KG1 (cell line): ENCODE measurements at places on chromosomes 4 and X.

DNA sequence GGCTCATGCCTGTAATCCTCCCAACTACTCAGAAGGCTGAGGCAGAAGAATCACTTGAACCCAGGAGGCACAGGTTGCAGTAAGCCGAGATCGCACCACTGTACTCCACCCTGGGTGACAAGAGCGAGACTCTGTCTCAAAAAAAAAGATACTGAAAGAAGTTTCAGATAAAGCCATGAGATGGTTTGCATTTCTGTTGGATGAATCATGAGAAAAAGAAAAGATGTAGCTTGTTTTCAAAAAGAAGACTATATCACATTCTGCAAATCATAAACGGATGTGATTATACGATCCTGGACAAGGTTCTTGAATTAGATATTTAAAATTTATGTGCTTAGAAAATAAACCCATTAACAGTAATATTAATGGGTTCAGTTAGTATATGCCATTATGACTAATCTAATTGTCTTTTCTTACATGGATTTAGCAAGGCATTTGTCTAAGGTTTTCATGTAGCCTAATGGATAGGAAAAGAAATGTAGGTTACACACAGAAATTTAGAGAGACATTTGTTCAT, 345.9 kb downstream of the SLC7A11 start:
- DNase-seq, result no peak

DNA sequence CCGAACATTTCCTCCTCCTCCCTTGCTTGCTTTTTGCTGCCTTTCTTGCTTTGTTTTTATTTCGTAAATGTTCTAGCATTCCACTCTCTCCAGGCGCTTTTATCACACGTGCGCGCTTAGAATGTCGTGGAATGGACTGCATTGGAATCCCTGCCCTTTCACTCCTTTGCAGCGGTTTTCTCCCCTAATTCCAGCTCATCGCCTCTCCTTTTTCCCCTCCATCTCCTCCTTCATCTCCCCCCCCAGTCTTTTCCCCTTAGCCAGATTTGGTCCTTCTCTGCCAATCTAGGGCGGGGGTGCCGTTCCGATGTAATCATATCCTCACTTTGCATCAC, 579 bp downstream of the OGT start:
- DNase-seq, result no peak

DNA sequence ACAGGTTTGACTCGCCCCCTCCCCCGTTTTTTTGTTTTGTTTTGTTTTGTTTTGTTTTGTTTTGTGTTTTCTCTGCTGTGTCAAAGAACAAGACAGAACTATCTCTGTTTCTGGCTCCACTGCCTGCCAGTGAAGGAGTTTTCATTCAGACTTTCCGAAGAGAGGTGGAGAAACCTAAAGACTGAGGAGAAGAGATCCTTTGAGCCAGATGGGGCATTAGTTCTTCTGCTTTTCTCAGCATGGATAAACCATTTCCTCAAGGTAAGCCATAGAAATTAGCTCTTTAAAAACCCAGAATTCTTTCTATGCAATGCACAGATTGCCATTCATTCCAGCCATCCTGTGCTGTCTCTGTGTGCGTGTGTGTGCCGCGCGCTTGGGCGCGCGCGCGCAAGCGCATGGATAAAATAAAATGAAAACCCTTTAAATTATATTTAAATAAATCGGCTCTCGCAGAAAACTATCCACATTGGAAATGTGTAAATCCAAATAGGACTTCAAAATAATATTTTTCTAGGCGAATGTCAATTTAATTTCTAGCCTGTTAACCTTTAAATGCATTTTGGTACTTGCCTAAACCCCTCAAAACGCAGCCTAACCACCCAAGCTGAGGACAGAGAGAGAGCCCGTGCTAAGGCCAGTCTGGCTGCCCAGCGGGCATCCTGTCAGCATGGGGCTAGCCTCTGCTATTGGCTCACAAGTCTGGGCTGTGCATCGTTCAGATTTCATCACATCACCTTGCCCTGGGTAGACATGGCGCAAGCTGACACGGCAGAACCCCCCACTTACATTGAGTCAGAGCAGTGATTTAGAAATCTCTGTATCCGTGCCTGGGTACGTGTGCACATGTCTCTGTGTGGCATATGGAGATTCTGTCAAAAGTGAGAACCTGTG, 113.0 kb upstream of the VAMP7 start:
- DNase-seq, result no peak

DNA sequence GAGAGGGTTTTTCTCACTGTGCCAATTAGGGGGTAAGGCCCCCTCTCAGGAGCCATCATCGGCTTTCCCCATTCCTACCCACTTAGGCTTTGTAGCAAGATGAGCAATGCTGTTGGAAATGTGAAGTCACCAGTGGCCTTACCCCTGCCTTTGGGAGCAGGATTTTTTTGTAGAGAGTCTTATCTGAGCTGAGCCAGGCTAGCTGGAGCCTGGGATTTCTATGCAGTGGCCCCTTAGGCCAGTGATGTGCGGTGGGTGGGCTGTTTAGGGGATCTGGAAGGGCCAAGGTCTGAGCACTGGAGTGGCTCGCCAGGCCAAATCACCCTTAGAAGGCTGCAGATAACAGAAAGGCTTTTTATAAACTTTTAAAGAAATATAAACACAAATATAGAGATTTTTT, 4.2 kb downstream of the CXorf65 start:
- no peak for DNase-seq

- DNase-seq, result peak; percentile 3
Observed at GRCh38 chrX:357693-358471, 28.8 kb downstream of the PPP2R3B start.

- no peak for DNase-seq
Observed at GRCh38 chrX:119981286-119982070, 37.9 kb upstream of the NKAP start.

DNA sequence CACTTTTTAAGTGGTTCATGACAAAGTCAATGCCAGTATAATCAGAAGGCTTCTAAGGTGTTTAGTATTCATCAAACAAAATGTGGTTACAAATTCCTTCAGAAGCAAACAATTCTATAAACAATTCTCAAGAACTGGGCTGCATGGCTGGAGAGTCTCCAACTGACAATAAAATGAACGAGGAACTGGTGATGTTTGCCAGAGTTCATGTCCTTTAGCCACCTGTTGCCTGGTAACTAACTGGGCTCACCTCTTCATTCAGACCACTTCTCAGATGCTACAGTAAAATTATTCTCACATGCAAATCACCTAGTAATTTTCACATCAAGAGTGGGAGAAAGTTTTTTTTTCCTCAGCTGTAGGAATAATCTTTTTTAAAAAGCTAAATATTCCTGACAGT, 53.3 kb downstream of the CAMK2D start:
- no peak for DNase-seq

DNA sequence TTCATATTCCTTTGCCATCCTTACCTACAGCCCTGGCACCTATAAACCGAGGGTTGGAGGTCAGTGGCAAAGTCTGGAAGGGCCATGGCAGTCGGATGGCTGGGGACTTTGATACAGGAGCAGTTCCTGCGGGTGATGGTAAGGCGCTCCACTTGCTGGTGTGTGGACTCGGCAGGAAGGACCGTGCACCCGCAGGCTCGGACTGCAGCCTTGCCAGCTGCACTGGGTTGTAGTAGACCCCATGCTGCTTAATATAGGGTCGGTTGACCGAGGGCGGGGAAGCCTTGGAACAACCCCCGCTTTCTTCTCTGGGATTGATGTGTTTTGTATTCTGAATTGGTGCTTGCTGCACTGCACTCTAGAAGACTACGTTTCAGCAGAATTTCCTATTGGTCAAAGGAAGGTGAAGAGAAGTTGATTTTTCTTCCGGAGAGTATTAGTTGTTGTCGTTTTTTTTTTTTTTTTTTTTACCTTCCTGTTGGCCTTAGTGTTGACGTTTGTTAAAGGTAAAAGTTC, 638 bp downstream of the BLTP1 start:
- no peak for DNase-seq

DNA sequence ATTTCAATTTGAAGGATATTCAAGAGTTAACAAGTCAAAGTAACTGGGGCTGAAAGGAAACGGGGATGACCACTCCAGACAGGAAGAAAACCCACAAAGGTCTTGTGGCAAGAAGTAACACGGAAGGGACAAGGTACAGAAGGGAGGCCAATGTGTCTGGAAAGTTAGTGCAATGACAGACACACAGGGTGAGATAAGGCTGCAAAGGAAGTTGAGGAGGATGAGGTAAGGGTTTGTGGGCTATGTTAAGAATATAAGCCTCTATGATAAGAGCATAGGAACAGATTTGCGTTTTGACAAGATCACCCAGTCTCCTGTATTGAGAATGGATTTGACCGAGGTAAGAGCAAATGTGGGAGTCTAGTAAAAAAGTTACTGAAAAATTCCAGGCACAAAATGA, 21.9 kb upstream of the EMCN start:
- DNase-seq, result peak; percentile 42

DNA sequence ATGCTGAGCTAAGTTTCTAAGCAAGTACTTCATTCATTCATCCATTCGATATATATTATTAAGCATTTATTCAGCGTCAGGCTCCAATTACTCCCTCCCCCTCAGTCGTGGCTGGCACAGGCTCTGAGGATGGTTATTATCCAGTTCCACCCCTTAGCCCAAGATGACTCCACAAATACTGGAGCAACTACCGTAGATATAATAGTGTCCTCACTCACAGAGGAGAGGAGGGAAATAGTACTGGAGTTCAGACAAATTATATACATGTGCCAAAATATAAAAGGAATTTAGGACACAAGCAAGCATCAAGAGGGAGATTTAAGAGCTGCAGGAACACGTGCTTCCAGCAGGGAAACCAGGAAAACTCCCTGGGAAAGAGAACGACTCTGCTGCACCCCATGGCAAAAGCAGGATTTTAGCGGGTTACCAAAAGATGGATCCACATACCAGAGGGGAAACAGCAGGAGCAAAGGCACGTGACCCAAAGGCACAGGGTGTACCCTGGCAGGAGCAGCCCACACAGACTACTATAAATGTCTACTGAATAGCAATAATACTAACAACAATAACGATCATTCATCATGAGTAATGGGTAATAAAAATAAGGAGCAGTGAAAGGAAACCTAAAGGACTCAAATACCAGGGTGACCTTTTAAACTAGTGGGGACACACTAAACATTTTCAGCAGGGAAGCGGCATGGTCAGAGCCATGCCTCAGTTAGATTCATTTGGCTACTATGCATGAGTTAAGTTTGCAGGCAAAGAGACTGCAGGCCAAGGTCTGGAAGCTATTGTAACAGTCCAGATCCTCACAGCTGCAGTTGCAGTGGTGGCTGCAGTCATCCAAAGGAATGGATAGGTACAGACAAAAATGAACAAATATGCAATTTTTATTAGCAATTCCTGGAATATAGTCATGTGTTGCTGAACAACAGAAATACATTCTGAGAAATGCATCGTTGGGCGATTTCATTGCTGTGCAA, 153.7 kb downstream of the APBB2 start:
- no peak for DNase-seq

- no peak for DNase-seq
Observed at GRCh38 chr4:18138076-18138665, 116.6 kb upstream of the LCORL start.

DNA sequence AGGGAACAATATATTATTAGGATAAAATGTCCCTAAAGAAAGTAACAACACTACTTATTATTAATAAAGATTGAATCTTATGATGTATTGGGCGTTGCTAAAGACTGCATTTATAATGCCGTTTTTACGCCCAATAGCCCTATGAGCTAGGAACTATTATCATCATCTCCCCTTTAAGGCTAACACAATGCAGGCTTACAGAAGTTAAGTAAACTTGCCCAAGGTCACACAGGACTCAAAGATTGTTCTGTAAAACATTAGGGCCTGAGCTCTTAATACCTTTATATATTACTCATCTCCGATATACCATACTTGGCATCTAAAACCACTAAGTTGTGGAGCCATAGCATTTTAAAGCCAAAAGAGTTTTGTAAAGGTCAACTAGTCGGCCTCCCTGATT, 149.5 kb downstream of the FAM13A start:
- DNase-seq, result no peak

GRCh38 chr4:36399762-36400353, 118.4 kb downstream of the DTHD1 start:
- peak; percentile 34 for DNase-seq

- DNase-seq, result no peak
Observed at GRCh38 chr4:25978327-25978726, 64.3 kb downstream of the SMIM20 start.

GRCh38 chrX:1111601-1112300, 100.7 kb downstream of the CRLF2 start:
- no peak for DNase-seq

GRCh38 chrX:120824021-120824420, 51.6 kb downstream of the CT47B1 start:
- no peak for DNase-seq

- no peak for DNase-seq
Observed at GRCh38 chr4:24705016-24705753, 90.2 kb upstream of the SOD3 start.

DNA sequence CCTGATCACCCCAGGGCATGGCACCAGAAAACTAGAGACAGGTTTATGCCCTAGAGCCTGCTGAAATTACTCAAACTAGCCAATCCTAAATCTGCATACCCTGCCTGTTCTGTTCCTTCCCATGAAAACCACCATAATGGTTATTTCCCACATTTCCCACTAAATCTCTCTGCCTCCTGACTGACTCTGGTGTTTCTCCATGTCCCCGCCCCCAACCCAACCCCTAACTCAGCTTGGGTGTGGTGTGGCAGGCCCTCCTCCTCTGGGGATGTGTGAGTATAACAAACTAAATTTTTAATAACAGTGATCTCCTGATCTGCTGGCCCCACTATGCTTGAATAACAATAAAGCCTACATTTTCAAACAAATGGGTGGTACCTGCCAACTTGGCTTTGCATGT, 35.5 kb upstream of the C4orf54 start:
- DNase-seq, result no peak

GRCh38 chr4:5889002-5889696, 3.7 kb downstream of the CRMP1 start:
- no peak for DNase-seq

GRCh38 chr4:141702472-141703182, 66.2 kb downstream of the IL15 start:
- DNase-seq, result no peak

GRCh38 chr4:181611033-181611711, 632.0 kb upstream of the TENM3 start:
- DNase-seq, result no peak

DNA sequence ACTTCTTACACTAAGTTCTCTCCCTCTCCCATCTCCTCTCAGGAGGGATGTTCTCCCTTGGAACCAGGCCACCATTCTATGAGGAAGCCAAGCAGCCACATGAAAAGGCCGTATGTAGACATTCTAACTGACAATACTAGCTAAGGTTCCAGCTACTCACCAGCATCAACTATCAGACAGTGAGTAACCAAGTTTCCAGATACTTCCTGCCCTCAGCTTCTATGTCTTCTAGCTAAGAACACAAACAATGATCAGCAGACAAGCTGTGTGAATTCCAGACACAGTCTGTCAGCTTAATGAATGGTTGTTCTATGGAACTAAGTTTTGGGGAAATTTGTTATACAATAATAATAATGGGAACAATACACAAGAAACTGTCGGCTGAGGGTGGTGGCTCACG, 50.8 kb downstream of the SMIM14 start:
- no peak for DNase-seq

- no peak for DNase-seq
Observed at GRCh38 chr4:124157396-124158083, 555.0 kb downstream of the ANKRD50 start.
